Muscle of leg (tissue), 16 donors: ENCODE measurements at places on chromosomes 3 and 15. TPM values are rescaled to one million over a fixed set of nuclear protein-coding genes. Genes with fewer than 3 reads are reported as not detected.
A peak's percentile ranks its signal among the peaks of the same experiment; 100 is the strongest.

The COL6A6 gene
- polyA plus RNA-seq: 124 TPM

The AGTR1 gene
- 21.2 TPM for polyA plus RNA-seq

The ARGFX gene
- polyA plus RNA-seq: not detected

The XCR1 gene
- 0.30 TPM for polyA plus RNA-seq

The CMSS1 gene
- polyA plus RNA-seq: 27.6 TPM

The NR2E3 gene
- 3.4 TPM for polyA plus RNA-seq

- H3K4me1 ChIP-seq: no peaks in the 10 kb centered on the region
- no peaks in the 10 kb centered on the region for H3K36me3 ChIP-seq
- H3K4me3 ChIP-seq: no peak overlapping the region
Observed at GRCh38 chr3:164879201-164879600, 199.1 kb downstream of the SI start.

GRCh38 chr3:159616234-159616825, 372.3 kb upstream of the IL12A start:
- H3K36me3 ChIP-seq: no peaks in the 10 kb centered on the region
- H3K27ac ChIP-seq: no peak overlapping the region
- H3K4me3 ChIP-seq: no peak overlapping the region
- no peak for DNase-seq

GRCh38 chr3:63056932-63057331, 181.7 kb upstream of the CADPS start:
- H3K27me3 ChIP-seq: no peaks in the 10 kb centered on the region
- no peaks in the 10 kb centered on the region for H3K4me1 ChIP-seq
- no peak overlapping the region for H3K27ac ChIP-seq
- no peak overlapping the region for H3K4me3 ChIP-seq
- H3K36me3 ChIP-seq: no peaks in the 10 kb centered on the region

GRCh38 chr3:109994853-109995252, 657.5 kb upstream of the DPPA4 start:
- peak; percentile 22 for DNase-seq
- H3K27ac ChIP-seq: peak overlapping the region; percentile 78
- no peaks in the 10 kb centered on the region for H3K27me3 ChIP-seq
- no peaks in the 10 kb centered on the region for H3K36me3 ChIP-seq
- H3K4me1 ChIP-seq: no peaks in the 10 kb centered on the region

DNA sequence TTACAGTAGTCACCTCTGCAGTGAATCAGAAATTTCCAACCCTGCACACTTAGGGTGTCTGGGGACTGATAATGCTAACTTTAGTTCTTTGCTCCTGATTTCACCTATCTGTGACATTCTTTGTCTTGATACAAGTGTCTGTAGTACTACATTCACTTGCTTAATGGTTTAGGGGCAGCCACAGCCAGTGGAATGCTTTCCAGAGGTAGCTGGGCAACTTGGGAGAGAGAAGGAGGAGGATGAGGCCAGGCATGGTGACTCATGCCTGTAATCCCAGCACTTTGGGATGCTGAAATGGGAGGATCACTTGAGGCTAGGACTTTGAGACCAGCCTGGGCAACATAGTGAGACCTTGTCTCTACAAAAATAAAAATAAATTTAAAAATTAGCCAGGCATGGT, 8.5 kb downstream of the BAHD1 start:
- no peak for DNase-seq
- H3K36me3 ChIP-seq: no peaks in the 10 kb centered on the region
- no peak overlapping the region for H3K27ac ChIP-seq
- no peaks in the 10 kb centered on the region for H3K4me1 ChIP-seq
- H3K27me3 ChIP-seq: no peaks in the 10 kb centered on the region
- no peak overlapping the region for H3K4me3 ChIP-seq

DNA sequence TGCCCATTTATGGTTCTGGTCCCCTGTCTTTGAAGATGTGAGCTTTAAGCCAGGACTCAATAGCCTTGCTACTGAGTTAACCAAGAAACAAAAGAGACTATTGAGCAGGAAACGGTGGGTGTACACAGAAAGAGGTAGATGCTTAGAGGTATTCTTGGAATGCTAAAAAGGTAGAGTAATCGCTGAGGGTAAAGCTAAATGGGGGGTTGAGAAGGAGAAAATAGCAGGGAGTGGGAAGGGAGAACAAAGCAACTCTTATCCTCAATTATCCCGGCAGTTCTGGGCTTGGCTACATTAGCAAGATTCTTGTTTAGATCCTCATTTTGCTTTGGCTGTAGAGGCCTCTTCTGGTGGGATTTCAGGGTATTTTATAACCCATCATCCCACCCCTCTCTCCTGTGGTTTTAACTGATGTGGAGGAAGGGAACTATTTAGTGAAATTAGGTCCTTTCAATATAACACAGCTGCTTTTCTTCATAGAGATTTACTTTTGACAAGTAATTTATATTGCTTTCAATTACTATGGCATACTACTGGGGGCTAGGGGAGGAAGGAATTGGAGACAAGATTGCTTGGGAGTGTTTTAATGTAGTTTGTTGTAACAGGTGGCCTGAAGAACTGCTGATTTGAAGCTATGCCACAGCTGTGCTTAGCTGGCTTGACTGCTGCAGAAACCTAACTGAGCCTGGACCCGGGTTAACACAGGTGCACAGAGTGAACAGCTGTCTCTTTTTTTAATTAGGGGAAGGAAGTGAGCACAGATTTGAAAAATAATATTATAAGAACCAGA, 234.3 kb upstream of the CCDC54 start:
- H3K4me1 ChIP-seq: peaks cover 13% of the 10 kb centered on the region
- H3K36me3 ChIP-seq: no peaks in the 10 kb centered on the region
- no peak overlapping the region for H3K4me3 ChIP-seq
- DNase-seq: peak; percentile 92
